ENCODE measurements at places on chromosomes 7 and 10.
A peak's percentile ranks its signal among the peaks of the same experiment; 100 is the strongest.

GRCh38 chr10:3886641-3887251, 101.7 kb upstream of the KLF6 start:
- H3K4me3 ChIP-seq, result no peak overlapping the region
- H3K27ac ChIP-seq, result peak overlapping the region; percentile 78
- no peak for DNase-seq
- peaks cover 32% of the 10 kb centered on the region for H3K4me1 ChIP-seq
- H3K27me3 ChIP-seq, result no peaks in the 10 kb centered on the region

- no peaks in the 10 kb centered on the region for H3K27me3 ChIP-seq
- peak; percentile 57 for DNase-seq
- H3K4me3 ChIP-seq, result no peak overlapping the region
- no peaks in the 10 kb centered on the region for H3K36me3 ChIP-seq
- peaks cover 36% of the 10 kb centered on the region for H3K4me1 ChIP-seq
Measured at GRCh38 chr10:62638062-62638477, 166.4 kb upstream of the ADO start.

DNA sequence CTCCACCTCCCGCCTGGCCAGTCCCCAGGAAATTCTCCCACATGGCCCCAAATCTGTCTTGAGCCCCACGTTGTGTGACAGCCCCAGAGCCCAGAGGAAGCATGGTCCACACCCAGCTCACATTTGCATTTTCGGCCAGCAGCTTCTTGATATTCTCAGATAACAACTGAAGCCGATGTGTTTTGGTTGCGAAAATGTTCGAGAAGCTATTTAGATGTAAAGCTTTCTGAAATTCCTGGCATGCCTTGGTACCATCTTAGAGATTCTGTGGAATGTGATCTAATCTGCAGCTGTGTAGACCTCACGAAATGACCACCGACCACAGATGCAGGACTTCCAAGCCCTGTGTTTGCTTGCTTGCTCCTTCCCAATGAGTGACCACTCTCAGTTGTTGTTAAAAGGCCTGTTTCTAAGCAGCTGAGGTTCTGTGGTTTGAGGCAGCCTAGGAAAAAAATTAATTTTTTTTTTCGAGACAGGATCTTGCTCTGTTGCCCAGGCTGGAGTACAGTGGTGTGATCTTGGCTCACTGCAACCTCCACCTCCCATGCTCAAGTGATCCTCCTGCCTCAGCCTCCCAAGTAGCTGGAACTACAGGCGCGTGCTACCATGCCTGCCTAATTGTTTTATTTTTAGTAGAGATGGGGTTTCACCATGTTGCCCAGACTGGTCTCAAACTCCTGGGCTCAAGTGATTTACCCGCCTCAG, 8.8 kb downstream of the SLC4A2 start:
- no peaks in the 10 kb centered on the region for H3K4me1 ChIP-seq
- H3K27ac ChIP-seq, result no peak overlapping the region
- no peak overlapping the region for H3K4me3 ChIP-seq
- no peaks in the 10 kb centered on the region for H3K27me3 ChIP-seq

DNA sequence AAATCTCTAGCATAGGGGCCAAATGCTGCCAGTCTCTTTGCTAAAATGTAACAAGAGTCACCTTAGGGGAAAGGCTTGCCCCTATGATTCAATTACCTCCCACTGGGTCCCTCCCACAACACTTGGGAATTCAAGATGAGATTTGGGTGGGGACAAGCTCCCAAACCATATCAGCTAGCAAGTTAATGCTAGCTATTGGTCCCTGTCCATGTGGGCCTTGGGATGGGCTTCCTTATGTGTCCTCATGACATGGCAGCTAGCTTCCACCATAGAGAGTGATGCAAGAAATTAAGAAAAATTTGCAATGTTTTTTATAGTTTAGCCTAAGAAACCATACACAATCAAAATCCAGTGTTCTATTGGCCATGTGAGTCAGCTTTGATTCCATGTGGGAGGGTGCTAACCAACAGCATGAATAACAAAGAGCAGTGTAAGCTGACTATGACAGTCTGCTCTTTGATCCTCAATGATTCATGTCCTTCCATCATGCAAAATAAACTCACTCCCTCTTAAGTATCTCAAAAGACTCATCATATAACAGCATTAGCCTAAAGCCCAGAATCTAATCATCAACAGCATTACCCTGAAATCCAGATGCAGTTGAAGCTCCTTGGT, 21.7 kb upstream of the ZNF365 start:
- no peak overlapping the region for H3K4me3 ChIP-seq
- no peak overlapping the region for H3K27ac ChIP-seq
- no peaks in the 10 kb centered on the region for H3K4me1 ChIP-seq
- H3K27me3 ChIP-seq, result peaks cover 18% of the 10 kb centered on the region
- no peak for DNase-seq

GRCh38 chr10:132904814-132905649, 37.3 kb downstream of the CFAP46 start:
- peaks cover 10% of the 10 kb centered on the region for H3K4me1 ChIP-seq
- DNase-seq, result no peak

GRCh38 chr7:121027761-121028669, 39.5 kb downstream of the CPED1 start:
- H3K27me3 ChIP-seq, result no peaks in the 10 kb centered on the region
- no peak overlapping the region for H3K4me3 ChIP-seq
- no peak for DNase-seq
- H3K36me3 ChIP-seq, result peaks cover 3% of the 10 kb centered on the region
- H3K4me1 ChIP-seq, result peaks cover 3% of the 10 kb centered on the region

GRCh38 chr10:70656489-70656888, 15.8 kb upstream of the ADAMTS14 start:
- DNase-seq, result peak; percentile 51
- H3K4me3 ChIP-seq, result no peak overlapping the region
- peaks cover 15% of the 10 kb centered on the region for H3K27me3 ChIP-seq
- H3K27ac ChIP-seq, result peak overlapping the region; percentile 2
- H3K36me3 ChIP-seq, result peaks cover 2% of the 10 kb centered on the region

DNA sequence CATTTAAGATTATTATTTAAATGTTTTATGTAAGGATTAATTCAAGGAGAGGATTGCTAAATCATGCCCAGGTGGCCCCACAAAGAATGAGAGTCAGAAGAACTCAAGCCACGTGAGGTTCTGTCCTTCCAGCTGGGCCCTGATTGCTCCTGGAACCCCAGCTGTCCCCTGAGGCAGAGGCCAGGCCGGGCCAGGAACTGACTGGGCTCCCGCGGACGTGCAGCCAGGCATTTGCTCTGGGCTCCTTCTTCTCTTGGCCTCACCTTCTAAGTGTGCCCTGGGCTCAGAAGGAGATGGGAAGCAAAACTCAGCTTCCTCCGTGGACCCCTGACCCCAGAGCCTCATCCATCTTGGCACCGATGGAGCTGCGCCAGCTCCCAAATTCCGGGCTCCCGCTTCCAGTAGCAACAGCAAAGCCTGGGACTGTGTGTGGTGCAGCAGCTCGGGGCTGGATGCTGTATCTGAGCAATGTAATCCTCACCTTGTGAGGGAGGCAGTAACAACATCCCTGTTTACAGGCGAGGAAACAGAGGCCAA, 250.6 kb upstream of the PPP2R2D start:
- no peaks in the 10 kb centered on the region for H3K36me3 ChIP-seq
- no peak for DNase-seq
- no peak overlapping the region for H3K4me3 ChIP-seq
- H3K4me1 ChIP-seq, result peaks cover 5% of the 10 kb centered on the region

DNA sequence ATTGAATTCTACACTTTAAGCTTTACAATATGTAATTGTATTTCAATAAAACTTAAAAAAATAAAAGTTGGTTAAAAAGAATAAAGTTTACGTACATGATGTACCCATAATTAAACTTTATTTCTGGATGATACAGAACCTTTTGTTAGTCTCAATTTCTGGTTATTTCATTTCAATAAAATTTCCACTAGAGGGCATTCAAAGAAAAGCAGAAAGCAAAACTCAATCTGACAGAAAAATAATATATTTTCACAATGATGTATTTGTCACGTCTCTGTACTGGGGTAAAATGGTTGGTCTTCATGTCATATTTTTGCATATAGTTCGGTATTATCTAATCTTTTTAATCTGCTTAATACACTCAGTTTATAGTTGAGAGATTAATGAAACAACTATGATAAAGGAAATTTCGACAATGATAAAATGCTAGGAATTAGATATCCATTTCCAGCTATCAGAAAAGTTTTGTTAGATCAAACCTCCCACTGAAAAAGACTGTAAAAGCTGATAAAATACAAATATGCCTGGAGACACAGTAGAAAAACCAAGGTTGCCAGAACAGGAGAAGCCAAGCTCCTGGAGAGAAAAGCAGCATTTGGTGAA, 27.4 kb downstream of the ASZ1 start:
- H3K4me1 ChIP-seq, result no peaks in the 10 kb centered on the region
- H3K27me3 ChIP-seq, result no peaks in the 10 kb centered on the region
- H3K36me3 ChIP-seq, result no peaks in the 10 kb centered on the region
- no peak for DNase-seq
- no peak overlapping the region for H3K4me3 ChIP-seq

DNA sequence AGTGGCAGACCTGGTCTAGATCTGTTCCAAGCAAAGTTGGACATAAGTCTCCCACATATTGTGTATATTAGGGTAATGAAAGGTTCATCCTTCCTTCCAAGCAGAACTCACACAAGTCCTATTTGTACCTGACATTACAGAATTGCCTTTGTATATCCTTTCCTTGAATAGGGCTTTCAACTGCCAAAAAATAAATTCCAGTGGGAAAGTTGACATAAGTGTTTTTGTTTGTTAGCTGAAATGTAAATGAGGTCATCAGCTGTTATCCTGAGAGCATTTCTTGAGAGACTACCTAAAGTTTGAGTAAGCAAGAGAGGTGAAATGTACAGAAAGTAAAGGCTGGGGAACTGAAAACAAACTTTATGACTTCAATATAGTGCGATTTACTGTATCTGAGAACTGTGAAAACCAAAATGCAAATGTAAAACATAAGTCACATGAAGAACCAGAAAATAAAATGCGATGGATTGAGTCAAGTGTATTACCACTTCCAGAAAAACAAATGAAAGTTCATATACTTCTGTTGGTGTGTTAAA, 527.3 kb upstream of the SEMA3D start:
- no peak for DNase-seq
- no peaks in the 10 kb centered on the region for H3K27me3 ChIP-seq
- no peak overlapping the region for H3K27ac ChIP-seq
- no peak overlapping the region for H3K4me3 ChIP-seq
- no peaks in the 10 kb centered on the region for H3K4me1 ChIP-seq

DNA sequence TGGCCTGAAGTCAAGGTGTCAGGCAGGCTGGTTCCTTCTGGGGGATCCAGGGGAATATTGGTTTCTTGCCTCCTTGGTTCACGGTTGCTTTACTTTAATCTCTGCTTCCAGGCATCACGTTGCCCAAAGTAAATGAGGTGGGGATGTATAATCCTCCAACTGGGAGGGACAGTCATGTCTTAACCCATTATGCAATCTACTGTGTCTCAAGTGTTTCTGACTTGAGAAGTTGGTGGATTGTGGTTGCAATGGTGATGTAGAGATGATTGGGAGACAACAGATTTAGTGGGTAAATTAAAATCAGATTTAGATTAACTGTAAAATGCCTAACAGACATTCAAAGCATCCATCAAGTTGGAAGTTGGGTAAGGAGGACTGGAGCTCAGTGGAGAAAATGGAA, 32.7 kb downstream of the TBXAS1 start:
- H3K36me3 ChIP-seq, result peaks cover 6% of the 10 kb centered on the region
- H3K27me3 ChIP-seq, result peaks cover 7% of the 10 kb centered on the region
- no peak for DNase-seq

- no peak for DNase-seq
- no peak overlapping the region for H3K27ac ChIP-seq
- no peaks in the 10 kb centered on the region for H3K36me3 ChIP-seq
- H3K27me3 ChIP-seq, result peaks cover 46% of the 10 kb centered on the region
- H3K4me1 ChIP-seq, result no peaks in the 10 kb centered on the region
- no peak overlapping the region for H3K4me3 ChIP-seq
Measured at GRCh38 chr7:37707754-37708485, 24.4 kb downstream of the GPR141 start.

DNA sequence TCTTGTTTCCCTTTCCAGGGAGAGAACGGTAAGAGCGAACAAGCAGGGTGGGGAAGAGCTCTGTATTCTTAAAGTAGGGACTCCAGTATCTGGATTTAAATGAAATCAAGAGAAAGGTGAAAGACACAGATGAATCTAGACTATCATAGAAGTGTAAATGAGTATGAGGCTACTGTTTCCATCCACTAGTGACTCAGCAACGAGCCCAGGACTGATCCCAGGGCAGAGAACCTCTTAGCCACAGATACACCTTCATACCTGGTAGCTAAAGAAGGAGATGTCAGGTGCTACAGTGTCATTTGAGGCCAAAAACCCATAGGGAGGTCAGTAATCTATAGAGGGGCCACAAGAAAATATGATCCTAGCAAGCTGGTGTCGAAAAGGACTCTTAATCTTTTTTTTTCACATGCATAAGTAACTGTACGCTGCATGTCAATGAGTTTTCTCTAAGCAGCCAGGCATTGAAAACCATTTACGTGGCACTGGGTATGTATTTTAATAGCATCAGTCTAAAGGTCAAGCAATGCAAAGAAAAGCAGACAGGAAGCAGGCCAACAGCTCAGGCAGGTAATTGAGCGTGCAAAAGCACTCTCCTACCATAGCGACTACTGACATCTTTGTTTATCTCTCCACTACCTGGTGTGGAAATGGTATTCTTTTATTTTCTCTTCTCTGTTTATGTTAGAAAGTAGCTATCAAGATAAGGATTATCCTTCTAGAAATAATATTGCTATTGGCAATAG, 91.5 kb upstream of the EGR2 start:
- peaks cover 5% of the 10 kb centered on the region for H3K27me3 ChIP-seq
- peaks cover 72% of the 10 kb centered on the region for H3K4me1 ChIP-seq
- H3K4me3 ChIP-seq, result peak overlapping the region; percentile 22
- peak; percentile 18 for DNase-seq
- H3K36me3 ChIP-seq, result no peaks in the 10 kb centered on the region

DNA sequence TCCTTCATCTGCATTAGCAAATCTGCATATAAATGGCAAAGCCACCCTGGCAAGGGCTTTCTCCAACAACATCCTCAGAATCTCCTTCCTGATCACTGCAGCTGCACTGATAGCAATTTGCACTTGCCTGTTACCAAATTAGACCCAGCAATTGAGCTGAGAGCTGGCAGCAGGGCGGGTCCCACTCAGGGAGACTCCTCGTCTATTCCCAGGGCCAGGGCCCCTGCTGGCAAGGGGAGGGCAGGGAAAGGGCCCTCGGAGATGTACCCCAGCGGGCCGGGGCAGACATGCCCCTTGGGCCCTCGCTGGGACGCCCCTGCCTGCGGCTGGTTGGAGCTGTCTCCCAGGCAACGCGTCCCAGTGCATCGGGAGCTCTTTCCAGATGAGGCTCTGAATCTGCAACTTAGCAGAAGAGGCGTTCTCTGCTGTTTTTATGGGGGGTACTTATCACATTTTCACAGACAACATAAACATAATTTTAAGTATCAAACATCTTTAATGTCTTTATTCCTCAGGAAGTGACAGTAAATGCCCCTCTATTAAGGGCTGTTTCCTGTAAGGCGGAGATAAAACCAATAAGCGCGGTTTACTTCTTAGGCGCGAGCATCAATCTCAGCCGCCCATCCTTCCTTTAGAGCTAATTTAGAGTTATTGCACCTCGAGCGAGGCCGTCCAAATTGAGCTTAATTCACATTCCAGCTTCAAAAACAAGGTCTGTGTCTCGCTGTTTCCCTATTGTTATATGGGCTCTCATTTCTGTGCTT, 249.0 kb upstream of the PPP2R2D start:
- H3K4me3 ChIP-seq, result no peak overlapping the region
- peaks cover 5% of the 10 kb centered on the region for H3K4me1 ChIP-seq
- H3K36me3 ChIP-seq, result no peaks in the 10 kb centered on the region
- DNase-seq, result no peak
- H3K27ac ChIP-seq, result no peak overlapping the region

- no peak overlapping the region for H3K4me3 ChIP-seq
- no peaks in the 10 kb centered on the region for H3K27me3 ChIP-seq
- peak overlapping the region; percentile 75 for H3K27ac ChIP-seq
- H3K36me3 ChIP-seq, result peaks cover 55% of the 10 kb centered on the region
- peaks cover 34% of the 10 kb centered on the region for H3K4me1 ChIP-seq
- no peak for DNase-seq
Measured at GRCh38 chr7:139099172-139099947, 10.2 kb downstream of the ZC3HAV1 start.

All from stimulated activated naive B cell treated with anti-CD40 and anti-IgM and Interleukin-4, amounts not matched to agents 10 μg/mL and 1 μg/mL and 100 μg/mL, for 72 hours (primary cell).